AML-193 (cell line): ENCODE measurements at places on chromosomes 7 and 10.
A peak's percentile ranks its signal among the peaks of the same experiment; 100 is the strongest.

- no peak for DNase-seq
Measured at GRCh38 chr10:90887555-90887954, 15.8 kb downstream of the RPP30 start.

DNA sequence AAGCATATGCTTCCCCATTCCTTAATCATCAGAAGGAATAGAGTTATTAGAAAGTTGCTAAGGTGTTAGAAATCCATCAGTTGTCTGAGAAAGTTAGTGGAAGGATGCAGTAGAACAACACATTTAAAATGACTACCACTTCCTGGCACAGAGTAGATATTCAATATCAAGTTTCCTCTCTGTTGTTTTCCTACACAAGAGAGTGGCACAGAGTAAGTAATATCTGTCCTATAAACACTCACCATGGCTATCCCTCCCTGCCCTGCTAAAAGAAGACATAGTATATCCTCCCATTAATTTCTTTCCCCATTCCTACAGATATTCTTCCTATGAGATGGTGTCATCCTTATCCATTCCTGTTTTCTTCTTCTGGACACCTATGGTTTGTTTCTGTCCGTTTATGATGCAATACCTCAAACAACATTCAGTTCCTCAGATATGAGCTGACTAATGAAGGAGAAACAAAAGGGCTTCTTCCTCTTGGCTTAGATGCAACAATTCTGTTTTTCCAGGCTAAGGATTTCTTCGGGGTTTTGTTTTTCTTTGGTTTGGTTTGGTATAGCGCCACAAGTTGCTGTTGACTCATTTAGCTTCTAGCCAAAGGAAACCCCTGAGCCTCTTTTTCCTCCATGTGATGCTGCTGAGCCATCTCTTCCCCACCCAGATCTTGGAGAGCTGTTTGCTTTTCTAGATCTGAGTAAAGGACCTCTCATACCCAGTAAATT lies 32.9 kb upstream of the BPGM start:
- DNase-seq, result peak; percentile 53

DNA sequence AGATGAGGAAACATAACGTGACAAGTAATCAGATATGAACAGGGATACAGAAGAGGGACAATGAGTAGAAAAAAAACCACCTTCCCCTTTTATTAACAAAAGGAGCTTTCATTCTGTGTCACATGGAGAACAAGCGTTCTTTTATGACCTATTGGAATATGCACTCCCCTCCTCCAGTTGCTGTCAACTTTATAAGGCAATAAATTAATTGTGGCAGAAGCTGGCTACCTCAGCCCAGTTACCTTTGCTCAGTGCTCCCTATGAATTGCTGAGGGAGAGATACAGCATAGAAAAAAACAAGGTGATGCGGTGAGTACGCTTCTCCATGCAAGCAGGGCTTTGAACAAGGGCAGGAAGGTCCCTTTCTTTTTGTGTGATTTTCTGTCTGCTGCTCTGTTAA lies at the start of gene MGAM2:
TSS of gene MGAM2 (plus strand) at position 220 of the 400 bp plus-strand sequence. CDS start 5,156 bp downstream, outside the sequence.
- no peak for DNase-seq

DNA sequence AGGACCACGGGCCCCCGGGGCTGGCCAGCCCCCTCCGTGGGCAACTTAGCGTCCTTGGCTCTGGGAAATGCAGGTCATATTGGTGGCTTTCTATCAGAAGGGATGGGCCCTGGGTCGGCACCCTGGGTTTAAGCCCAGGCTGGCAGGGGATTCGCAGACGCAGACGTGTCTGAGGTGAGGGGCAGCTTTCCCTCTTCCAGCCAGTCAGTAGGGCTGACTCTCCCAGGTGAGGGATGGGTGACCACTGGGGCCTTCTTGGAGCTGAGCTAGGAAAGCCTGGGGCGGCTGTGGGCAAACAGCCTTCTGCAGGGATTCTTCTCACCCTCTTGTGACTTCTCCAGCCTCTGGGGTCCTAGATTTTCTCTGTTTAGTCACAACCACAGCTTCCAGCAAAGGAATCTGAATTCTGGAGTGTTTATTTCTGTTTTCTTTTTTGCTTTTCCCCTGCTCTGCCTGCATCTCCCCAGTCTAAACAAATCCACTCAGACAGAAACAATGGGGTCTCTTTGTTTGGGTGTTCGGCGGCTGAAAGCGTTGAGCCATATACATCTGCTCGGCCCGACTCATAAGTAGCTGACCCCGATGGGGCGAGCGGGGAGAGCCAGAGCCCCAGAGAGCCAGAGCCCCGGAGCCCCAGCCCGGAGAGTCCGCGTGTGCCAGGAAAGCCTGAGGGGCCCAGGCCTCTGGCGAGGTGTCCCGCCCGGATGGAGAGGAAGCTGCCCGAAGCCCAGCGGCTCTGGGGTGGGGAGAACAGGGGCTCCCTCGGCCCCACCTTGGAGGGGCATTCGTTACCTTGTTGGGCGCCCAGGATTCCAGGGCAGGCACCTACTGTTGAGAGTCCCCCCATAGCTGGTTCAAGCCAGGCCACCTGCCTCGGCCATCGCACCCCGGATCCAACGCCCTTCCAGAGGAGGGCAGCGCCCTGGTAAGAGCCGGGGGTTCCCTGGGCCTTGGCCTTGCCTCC lies 2.0 kb downstream of the MNX1 start:
- DNase-seq, result no peak

DNA sequence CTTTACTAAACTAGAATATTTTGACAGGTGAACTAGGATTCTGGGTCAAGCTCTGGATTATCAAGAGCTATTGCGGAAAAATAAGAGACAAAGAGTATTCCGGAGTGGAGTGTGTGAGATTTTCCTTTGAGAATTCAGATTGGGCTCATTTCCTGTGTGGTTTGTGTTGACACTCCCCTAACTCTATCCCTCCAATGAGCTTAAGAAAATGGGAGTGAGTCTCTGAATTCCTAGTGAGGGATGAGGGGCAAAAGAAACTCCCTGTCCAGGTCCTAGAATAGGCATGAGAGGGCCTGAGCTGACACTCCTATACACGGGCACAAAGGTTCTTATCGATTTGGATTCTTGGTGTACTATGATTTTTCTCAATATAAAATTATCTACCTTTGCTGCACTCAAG lies 10.2 kb downstream of the KLF14 start:
- DNase-seq, result no peak

DNA sequence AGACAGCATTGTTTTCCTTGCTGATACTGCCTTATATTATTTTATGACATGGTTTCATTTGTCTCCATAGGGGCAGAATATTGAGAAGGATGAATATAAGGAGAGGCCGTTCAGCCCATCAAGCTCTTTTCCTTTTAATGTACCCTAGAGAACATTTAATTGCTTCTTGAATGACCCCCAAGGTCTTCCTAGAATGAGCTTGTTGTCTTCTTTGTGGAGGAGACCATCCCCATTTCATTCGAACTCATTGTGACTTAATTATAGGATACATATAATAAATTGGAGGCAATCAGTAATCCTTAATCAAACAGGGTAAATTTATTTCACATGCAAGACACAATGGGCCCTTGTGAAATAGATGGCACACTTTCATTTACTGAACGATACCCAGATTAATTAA lies 231.3 kb downstream of the MDFIC start:
- DNase-seq, result no peak

- no peak for DNase-seq
Measured at GRCh38 chr10:60525716-60526585, 136.3 kb upstream of the ANK3 start.

DNA sequence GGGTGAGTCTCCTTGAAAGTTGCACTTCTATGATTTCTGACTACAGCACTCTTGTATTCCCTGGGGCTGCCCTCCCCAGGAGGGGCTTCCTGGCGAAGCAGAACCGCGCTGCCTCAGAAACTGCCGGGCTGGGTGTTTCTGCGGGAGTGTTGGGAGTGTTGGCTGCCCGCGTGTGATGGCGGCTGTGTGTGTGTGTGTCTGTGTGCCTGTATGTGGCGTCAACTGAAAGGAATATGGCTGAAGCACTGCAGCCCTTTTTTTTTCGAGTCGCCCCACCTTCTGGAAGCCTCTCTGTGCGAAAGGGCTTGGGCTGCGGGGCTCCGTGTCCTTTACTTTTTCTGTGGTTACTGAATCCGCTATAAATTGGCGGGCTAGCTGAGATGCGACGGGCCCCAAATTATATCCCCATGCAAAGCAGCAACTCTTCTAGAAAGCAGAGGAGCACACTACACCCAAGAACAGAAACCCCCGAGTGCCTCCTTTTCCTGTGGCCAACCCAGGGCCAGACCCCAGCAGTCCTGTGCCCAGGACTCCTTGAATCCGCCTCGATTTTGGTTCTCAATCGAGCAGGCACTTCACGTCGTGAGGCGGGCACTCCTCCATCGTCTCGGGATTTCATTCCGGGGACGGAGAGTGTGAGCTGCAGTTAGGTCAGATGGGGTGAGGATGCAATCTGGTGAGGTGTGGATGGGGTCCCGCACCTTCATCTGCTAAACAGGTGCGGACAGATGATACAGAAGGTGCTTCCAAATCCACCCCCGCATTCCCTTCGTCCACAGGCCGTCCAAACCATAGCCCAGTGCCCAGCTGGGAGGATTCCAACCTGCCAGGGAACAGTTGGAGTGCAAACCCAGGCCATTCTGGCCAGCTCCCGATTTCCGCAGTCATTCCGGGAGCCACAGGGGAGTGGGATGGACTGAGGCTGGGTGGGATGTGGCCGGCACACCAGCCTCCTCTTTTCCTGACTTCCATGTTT lies 22.5 kb upstream of the ZNF273 start:
- no peak for DNase-seq

GRCh38 chr10:7593063-7593462 lies 73.7 kb downstream of the ITIH5 start:
- no peak for DNase-seq

GRCh38 chr10:14052931-14053330 lies 277.8 kb downstream of the FRMD4A start:
- DNase-seq, result no peak

- DNase-seq, result peak; percentile 64
Measured at GRCh38 chr10:103551619-103552602, 58.4 kb downstream of the NEURL1 start.

DNA sequence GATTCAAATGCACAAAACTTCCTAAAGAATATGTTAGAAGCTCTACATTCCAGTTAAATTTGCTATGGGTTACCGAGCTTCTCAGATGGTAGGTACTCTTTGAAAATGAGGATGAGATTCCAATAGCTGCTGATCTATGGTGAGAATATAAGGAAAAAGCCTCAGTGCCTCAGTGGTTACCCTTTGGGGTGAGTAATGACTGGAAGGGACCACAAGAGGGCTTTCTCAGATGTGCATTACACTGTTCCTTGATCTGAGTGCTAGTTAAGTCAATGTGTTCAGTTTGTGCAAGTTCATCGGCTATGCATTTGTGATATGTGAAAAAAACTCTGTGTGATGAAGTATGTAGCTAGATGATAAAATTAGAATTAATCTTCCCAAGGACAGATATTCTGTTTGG lies 3.5 kb downstream of the NRCAM start:
- peak; percentile 27 for DNase-seq

- no peak for DNase-seq
Measured at GRCh38 chr7:33814936-33815335, 90.4 kb upstream of the BMPER start.

GRCh38 chr10:11724938-11725776 lies 17.0 kb upstream of the ECHDC3 start:
- DNase-seq, result peak; percentile 26

- DNase-seq, result no peak
Measured at GRCh38 chr7:155418304-155418703, 39.6 kb upstream of the EN2 start.

- DNase-seq, result no peak
Measured at GRCh38 chr7:98771941-98772603, 97.7 kb downstream of the TMEM130 start.

DNA sequence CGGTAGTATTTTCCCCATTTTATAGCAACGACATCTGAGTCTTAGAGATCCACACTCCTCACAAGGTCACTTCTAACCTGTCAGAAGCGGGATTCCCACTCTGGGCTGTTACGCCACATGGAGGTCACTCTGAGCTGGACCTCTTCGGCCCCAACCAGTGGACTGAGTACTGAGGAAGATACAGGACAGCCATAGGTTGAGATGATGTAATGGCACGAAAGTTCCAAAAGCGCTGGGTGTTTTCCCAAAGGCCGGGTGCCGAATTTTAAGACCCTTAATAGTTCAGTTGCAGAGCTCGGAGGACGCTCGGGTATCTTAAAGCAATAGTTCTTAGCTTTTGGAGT lies 699 bp downstream of the GHITM start:
- DNase-seq, result peak; percentile 26

GRCh38 chr7:105112440-105113418 lies 98.7 kb downstream of the KMT2E start:
- DNase-seq, result no peak

DNA sequence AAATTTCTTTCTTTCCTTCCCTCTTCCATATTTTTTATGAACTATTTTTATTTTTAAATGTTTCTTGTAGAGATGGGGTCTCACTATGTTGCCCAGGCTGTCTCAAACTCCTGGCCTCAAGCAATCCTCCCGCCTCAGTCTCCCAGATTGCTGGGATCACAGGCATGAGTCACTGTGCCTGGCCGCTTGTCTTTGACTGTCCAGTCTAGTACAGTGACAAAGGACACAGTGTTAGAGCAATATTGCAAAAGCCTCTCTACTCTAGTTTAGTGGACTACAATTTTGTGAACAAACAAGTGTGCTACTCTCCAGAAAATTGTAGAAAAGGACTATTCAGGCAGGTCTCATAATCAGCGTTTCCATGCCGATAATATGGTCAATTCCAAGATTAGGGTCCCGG lies 11.0 kb downstream of the CPA4 start:
- no peak for DNase-seq

- no peak for DNase-seq
Measured at GRCh38 chr10:92492748-92493240, 81.1 kb downstream of the IDE start.

DNA sequence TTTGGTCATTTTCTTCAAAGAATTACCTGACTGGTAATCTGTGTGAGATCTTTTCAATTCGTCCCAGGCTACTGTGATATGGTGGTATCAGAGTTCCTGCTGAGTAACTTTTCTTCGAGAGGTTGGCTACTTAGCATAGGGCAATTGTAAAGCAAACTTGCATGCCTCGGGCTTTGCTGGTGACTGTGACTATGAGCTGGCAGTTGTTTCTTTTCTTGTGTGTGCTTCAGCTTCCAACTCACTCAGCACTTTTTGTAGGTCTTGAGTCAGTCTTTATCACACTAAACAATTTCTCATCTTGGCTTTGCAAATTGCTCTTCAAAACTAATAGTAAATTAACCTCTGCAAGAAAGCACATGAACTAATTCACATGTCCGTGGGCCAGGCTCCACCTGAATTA lies 44.3 kb downstream of the PRR15 start:
- DNase-seq, result no peak

- DNase-seq, result no peak
Measured at GRCh38 chr10:74640134-74640921, 186.1 kb upstream of the KAT6B start.

- no peak for DNase-seq
Measured at GRCh38 chr10:133324198-133324792, 12.4 kb downstream of the CALY start.

- DNase-seq, result no peak
Measured at GRCh38 chr7:74082770-74083116, 861 bp upstream of the LIMK1 start.
